ENCODE measurements at places on chromosomes 3 and 15. TPM values are rescaled to one million over a fixed set of nuclear protein-coding genes. Genes with fewer than 3 reads are reported as not detected.

The TMCC1 gene
- 33.0 TPM for total RNA-seq

The WDR49 gene
- 0.58 TPM for total RNA-seq

The PLOD2 gene
- 25.8 TPM for total RNA-seq

The CHRNA5 gene
- 0.71 TPM for total RNA-seq

The SOX14 gene
- not detected for total RNA-seq

The CCR8 gene
- total RNA-seq, result not detected

The ARPIN gene
- total RNA-seq, result 10.1 TPM

The EFL1 gene
- 15.9 TPM for total RNA-seq

Data from muscle of leg (tissue), 16 donors.